ENCODE measurements at places on chromosomes 3 and 15.

DNA sequence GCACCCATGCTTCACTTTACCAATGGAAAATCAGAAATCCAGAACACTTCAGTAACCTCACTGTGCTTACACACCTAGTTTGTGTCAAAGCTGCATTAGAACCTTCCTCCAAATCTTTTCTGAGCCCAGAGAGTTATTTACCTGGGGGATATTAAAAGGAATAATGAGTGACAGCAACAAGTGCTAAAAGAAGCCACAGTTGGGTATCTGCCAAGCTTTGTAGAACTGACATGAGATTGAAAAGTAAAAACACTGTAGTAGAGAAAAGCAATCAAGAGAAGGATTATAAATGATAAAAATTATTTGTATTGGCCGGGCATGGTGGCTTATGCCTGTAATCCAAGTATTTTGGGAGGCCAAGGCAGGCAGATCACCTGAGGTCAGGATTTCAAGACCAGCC lies 8.8 kb upstream of the TBC1D23 start:
- no peak for DNase-seq

DNA sequence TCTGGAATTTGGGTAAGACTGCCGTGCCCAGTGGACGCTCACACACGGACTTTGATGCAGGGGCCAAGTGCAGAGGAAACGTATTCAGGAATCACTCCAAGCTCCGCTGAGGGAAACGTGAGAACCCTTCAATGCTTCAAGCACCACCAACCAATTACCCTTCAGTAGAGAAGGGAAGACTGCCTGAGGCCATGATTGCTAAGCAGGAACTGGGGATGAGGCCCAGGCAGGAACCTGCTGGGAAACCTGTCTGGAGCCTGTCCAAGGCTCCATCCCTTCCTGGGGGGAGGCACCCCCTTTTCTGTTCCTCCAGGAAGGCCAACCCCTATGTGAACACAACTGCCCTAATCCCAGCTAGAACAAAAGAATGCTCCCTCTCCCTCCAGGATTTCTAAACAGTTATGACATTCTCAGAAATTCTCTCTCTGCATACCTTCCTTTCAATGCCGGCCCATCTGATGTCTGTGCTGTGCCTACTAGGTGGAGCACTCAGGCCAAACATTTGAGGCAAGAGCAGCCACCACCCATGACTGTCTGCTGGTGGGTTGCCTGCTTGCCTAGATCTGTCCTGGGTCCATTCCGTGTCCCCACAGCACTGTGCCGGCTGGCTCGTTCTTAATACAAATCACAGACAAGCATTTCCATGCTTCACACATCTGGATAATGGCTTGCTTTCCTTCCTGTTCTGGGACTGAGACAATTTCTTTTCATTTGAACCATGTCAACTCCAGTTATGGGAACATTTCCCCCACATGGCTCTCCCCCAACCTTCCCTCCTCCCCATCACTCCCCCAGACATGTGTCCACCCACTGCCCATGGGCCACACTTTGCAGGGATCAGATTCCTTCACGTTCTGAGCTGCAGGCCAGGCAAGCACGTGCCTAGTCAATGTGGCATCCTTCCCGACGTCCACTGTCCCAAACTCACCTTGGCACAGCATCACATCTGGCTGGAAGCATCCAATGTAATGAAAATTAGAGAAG lies 149.4 kb downstream of the ADAMTS17 start:
- no peak for DNase-seq

DNA sequence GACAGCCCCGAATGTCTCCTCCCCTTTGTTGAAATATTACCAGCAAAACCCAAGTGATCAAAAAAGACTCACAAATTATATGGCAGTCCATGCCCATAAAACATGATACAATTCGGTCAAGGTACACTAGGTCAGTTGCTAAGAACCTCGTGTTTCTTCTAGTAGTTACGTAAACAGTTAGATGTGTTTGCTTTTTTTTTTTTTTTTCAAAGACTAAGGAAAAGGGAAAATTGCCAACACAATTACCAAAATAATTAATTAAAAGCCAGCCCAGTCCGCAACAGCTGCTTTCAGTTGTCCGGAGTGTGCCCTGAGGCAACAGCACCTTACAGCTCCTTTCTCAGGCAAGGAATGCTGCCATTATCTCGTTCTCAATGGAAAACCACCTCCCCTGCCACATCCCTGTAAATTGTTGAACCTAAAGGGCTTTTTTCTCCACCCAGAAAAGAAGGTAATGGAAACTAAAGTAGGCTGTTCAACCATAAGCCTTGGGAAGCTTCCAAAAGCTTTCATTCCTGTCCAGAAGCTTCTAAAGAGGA lies 129.2 kb upstream of the TSC22D2 start:
- no peak for DNase-seq

DNA sequence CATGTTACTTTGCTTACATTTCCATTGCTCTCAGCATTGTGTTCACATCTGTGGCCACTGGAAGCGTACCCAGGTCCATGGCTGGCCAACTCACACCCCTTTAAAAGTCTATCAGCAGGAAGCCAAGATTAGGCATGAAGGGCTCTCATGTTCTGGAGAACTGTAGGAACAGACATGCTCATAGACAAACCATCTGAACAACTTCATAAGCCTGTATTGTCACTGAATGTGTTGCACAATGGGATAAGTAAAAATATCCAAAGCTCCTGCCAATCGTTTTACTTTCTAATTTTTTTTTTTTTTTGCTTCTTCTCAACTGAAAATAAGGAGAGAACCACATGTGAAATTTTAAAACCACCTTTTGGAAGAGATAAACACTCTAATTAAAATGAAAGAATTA lies 6.4 kb downstream of the RPLP1 start:
- DNase-seq, result no peak

DNA sequence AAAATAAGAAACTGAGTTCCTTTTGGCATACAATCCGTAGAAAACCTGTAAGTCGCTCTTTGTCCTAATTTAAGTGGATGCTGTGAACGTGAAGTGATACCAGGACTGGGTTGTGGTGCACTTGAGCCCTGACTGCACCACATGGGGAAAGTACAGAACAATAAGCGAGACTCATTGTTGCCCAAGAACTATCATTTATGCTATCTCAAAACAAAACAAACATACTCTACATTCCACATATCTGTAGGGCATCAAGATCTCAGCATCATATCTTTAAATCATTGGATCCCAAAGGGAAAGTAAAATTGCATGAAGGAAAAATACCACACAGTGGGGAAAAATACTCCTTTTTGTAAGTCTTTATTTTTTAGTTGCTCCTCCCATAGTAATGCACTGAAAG lies 580.3 kb downstream of the MECOM start:
- DNase-seq, result no peak

GRCh38 chr15:31365032-31365654 lies 38.5 kb downstream of the KLF13 start:
- DNase-seq, result no peak

GRCh38 chr15:49962044-49962602 lies 156.9 kb downstream of the ATP8B4 start:
- DNase-seq, result no peak

DNA sequence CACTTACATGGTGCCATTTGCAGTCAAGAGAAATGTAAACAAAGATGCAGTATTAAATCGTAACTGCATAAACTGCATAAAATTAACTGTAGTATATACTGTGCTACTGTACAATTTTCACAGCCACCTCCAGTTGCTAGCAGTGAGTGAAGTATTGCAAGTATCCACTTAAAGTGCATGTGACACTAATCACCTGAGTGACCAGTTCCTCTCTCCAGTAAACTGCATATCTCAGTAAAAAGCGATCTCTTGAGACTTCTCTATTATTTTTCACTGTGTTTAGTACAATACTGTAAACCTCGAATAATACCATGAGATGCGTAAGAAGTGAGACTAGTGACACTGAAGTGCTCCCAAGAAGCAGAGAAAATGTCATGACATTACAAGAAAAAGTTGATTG lies 111.7 kb upstream of the PLXND1 start:
- no peak for DNase-seq

GRCh38 chr3:141418751-141419150 lies 50.4 kb downstream of the ZBTB38 start:
- DNase-seq, result no peak

DNA sequence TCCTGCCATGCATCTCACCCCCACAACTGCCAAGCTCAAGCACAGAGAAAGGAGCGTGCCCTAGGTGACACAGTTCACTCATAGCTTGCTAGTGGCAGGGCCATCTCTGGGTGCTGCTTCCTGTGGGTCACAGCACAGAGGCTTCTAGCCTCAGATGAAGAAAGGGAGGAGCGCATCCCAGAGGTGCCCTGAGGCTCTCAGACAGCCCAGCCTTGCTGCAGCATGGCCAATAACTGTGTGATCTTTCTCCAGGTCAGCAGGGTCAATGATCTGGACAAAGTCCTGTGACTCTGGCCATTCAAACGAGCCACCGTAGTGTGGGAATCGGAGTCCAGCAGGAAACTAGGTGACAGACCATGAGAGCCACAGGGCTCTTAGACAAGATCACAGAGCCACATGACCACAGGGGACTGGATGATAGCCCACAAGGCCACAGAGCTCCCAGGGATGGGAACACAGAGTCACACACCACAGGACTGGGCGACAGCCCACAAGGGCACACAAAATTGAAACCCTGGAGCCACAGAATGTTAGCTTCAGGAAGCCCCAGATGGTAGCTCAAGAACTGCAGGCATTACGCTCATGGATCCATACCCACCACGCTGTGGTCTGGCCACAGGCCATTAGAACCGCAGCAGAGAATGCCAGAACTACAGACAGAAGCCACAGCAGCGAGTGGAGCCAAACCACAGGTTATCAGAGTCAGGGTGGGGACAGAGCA lies 25.9 kb upstream of the GRIP2 start:
- no peak for DNase-seq

- DNase-seq, result no peak
Measured at GRCh38 chr15:99409560-99409959, 156.2 kb upstream of the MEF2A start.

- no peak for DNase-seq
Measured at GRCh38 chr3:86950717-86951116, 40.2 kb downstream of the VGLL3 start.

DNA sequence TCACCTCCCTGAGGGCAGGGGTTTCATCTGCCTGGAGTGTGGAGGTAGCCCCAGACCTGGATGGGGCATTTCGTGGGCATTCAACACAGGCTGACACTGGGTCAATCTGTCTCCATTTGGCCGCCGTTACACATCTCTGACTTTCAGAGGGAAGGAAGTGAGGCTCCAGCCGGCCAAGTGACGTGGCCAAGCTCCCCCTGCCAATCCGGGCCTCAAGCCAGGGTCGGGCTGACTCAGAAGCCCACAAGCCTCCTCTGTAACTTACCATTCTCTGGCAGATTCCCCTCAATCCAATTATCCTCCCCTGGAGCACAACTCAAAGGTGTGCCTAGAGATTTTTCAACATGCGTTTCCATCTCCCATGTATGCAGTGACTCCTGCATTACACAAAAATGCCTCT lies 227.6 kb downstream of the KLF13 start:
- no peak for DNase-seq

- no peak for DNase-seq
Measured at GRCh38 chr15:99167640-99168039, 62.8 kb downstream of the SYNM start.

DNA sequence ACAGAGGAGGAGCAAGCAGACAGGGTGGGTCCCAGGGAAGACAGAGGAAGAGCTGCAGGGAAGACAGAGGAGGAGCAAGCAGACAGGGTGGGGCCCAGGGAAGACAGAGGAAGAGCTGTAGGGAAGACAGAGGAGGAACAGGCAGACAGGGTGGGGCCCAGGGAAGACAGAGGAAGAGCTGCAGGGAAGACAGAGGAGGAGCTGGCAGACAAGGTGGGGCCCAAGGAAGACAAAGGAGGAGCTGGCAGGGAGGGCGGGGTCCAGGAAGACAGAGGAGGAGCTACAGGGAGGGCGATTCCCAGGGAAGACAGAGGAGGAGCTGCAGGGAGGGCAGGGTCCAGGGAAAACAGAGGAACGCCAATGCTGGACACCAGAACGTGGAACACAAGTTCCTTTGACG lies 66.5 kb downstream of the PLXNA1 start:
- no peak for DNase-seq

DNA sequence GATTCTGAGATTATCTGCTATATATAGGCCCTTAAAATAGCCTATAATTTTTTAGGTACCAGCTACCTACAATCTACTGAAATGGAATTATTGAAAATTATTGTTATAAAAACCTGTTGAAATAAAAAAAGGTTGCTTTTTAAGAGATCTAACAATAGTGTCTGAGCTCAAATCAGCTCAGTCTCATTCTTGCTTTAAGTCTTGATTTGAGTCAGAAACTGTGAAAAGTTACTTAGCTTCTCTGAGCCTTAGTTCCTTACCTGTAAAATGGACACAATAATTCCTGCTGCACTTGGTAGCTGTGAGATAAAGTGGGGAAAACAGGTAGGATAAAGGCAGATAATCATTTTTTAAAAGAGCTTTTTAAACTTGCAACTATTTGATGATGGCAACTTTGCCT lies 118.8 kb upstream of the UBE2E2 start:
- DNase-seq, result no peak

- no peak for DNase-seq
Measured at GRCh38 chr3:100893108-100893507, 100.1 kb downstream of the ABI3BP start.

- no peak for DNase-seq
Measured at GRCh38 chr15:57205996-57206395, 170.3 kb upstream of the CGNL1 start.

- no peak for DNase-seq
Measured at GRCh38 chr3:95751509-95751908, 1062.9 kb upstream of the EPHA6 start.

- DNase-seq, result no peak
Measured at GRCh38 chr15:79541196-79541595, 109.1 kb downstream of the MINAR1 start.

DNA sequence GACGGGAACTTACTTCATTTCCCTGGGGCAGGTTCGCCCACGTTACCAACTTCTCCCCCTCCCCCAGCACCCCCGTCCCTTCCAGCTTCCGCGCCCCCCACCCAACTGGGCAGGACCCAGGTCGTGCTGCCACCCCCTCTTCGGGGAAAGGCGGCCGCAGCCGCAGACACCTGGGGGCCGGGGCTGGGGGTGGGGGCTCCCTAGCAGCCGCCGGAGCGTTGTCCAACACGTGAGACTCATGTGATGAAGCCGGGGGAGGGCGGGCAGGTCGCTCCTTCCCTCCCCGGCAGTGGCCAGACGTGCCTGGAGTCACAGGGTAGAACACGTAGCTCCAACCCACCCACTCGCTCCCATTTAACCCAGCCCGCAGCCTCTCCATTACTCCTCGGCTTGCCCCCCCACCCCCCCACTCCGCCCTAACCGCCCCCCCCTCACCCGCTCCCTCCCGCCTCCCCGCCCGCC lies 240 bp upstream of the BHLHE40 start:
- DNase-seq, result peak; percentile 94

- peak; percentile 68 for DNase-seq
Measured at GRCh38 chr3:50525987-50526386, 22.6 kb upstream of the CACNA2D2 start.

DNA sequence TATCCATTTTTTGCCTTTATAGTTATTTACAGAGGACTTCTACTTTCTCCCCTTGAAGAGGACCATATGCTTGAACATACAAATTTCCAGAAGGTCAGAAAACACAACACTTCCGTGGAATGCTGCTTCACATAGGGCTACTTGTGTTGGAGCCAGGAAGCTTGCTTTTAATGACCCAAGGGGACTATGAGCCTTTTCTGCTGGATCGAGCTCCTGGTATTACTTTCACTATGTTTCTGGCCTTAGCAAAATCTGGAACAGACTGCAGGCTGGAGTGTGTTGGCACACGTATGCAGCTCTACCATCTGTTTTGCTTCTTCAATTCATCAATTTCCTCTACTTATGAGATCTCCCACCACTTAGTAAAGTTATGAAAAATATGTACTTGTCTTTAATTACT lies 69.3 kb upstream of the CBLB start:
- no peak for DNase-seq

- no peak for DNase-seq
Measured at GRCh38 chr3:122183893-122184590, 574 bp downstream of the CASR start.

GRCh38 chr3:197595470-197596185 lies 39.9 kb upstream of the BDH1 start:
- DNase-seq, result no peak

Measured in activated CD4-positive, alpha-beta T cell treated with anti-CD3 and anti-CD28 coated beads, Interleukin-2, Interleukin-4, amounts not matched to agents 100 ng/mL and 50 ng/mL, durations not matched to agents 16 hours and 8 hours (primary cell).